ENCODE measurements at places on chromosomes 12 and 14.

DNA sequence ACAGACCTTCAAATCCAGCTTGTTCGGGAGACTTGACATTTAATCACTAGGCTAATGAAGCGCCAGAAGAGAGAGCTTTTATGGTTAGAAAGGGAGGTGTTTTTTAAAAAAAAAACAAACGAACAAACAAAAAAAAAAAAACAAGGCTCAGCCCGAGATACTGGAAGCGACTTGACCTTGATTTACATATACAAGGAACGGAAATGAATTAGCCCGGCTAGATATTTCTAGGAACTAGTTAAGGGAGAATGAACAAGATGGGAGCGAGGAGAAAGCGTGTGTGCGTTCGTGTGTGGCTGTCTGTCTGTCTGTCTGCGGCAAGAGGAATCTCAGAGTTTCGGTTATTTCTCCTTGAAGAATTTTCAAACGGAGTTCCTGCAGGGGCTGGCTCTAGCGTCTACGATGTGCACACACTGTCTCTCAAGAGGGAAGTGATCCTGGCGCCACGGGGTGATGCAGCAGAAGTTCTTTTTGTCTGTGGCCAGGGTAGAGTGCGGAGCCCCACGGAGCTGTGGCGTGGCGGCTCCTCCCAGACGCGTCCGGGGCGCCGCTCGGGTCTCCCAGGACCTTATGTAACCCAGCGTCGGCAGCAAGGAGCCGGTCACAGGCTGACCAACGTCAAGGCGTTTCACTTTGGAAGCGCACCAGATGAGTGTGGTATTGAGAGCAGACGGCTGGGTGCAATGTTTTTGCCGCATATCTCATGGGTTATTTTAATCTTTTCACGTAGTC is 18.8 kb downstream of the SOCS2 start:
- DNase-seq, result peak; percentile 68

GRCh38 chr12:82359115-82359478 is 768 bp downstream of the METTL25 start:
- DNase-seq, result no peak

DNA sequence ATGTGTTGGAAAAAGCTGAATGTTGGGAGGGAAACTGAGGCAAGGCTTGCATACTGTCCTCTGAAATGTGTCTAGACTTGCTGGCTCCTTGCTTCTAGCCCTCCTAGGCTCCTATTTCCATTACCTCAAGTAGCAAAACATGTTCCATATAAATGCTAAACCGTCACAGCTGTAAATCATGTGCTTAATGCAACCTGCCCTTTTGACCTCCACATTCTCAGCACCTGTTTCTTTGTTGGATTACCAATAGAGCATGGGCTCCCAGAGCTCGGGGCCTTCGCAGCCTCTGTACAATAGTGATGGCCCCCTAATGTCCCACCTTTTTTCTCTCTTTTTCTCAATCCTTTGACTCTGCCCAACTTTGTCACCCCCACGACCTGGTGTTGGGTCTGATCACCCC is 23.3 kb downstream of the RERGL start:
- DNase-seq, result no peak

- DNase-seq, result no peak
These were observed 1897.6 kb upstream of the FLRT2 start for GRCh38 chr14:83632375-83632774.

GRCh38 chr14:101088714-101089113 is 185.2 kb upstream of the RTL1 start:
- DNase-seq, result no peak

DNA sequence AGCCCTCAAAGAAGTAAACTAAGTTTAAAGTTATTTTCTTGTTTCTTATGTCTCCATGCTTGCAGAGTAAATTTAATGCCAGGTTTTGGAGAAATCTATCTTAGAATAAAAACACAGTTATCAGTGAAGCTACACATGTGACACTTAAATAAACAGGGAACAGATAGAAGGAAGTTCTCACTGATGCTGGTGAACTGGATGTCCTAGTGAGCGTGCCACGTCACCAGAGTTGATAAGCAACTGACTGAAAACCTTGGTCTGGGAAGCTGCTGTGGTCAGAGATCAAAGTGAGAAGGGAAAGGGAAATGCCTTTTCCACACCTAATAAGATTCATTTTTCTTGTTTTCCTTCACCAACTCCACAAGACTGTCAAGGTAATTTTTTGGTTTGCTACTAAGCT is 74.8 kb upstream of the PCED1B start:
- DNase-seq, result no peak

- no peak for DNase-seq
These were observed 7.8 kb downstream of the ZFP36L1 start for GRCh38 chr14:68784978-68785533.

DNA sequence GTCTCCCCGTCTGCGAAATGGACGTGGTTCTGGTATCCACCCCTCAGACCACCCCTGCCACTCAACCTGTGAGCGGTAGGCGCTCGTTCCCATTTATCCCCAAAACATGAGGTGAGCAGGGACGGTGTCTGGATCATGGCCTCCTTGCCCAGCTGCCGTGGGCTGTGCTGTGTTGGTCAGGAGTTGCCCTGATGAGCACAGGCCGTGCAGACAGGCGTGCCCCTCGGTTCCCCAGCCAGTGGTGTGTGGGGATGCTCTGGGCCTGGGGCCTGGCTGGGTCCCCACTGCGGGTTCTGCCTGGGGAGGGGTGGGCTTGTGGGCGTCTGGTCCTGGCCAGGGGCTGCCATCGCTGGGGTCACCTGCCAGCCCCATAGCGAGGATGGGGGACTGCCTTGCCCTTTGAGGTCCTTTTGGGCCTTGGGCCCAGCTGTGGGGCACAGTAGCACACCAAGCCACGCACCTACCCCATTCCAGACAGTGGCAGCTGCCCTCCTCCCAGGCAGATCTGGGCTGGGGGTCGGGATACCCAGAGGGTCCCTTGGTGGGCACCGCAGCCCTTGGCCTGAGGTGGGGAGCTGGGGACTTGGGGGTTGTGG is 11.3 kb upstream of the PUS1 start:
- DNase-seq, result no peak

Data from H4 (cell line).